ENCODE measurements at places on chromosomes 11 and 22. TPM values are rescaled to one million over a fixed set of nuclear protein-coding genes. Genes with fewer than 3 reads are reported as not detected.

Gene PATE4
- total RNA-seq: not detected

Gene KRTAP5-8
- total RNA-seq: not detected

Gene KRTAP5-9
- total RNA-seq: not detected

Gene ENTHD1
- total RNA-seq: 0.34 TPM

Gene CDC45
- total RNA-seq: 111 TPM

Gene KDM4E
- not detected for total RNA-seq

Gene PLAAT5
- 0.29 TPM for total RNA-seq

Gene OR2AG1
- not detected for total RNA-seq

Gene NTM
- not detected for total RNA-seq

Gene ADORA2A
- 42.9 TPM for total RNA-seq

Gene OR4D5
- total RNA-seq: not detected

DNA sequence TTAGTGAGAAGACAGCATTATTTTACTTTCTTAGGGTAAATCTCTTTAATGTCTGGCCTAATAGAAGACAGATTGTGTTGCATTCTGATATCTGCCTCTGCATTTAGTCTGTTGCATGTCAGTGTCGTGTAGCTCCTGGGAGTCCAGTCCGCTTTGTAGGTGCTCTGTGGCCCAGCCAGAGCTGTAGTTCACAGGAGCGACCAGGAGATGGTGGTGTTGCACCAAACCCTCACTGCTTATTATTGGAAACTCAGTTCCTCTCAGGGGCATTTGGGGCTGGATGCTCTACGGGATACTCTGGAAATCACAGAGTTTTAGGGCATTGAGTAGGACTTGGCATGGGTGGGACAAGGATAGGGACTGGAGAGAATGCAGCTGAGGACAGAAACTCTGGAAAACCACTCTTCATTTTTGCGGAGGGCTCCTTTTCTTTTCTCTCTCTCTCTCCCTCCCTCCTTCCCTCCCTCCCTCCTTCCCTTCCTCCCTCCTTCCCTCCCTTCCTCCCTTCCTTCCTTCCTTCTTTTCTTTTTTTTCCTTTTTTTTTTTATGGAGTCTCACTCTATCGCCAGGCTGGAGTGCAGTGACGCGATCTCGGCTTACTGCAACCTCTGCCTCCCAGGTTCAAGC lies 21.7 kb downstream of the MIAT start:
- peak overlapping the region; percentile 74 for H3K27ac ChIP-seq
- no peak overlapping the region for H3K4me3 ChIP-seq
- H3K36me3 ChIP-seq: peaks cover 39% of the 10 kb centered on the region
- H3K4me1 ChIP-seq: peaks cover 54% of the 10 kb centered on the region
- peak; percentile 84 for DNase-seq

DNA sequence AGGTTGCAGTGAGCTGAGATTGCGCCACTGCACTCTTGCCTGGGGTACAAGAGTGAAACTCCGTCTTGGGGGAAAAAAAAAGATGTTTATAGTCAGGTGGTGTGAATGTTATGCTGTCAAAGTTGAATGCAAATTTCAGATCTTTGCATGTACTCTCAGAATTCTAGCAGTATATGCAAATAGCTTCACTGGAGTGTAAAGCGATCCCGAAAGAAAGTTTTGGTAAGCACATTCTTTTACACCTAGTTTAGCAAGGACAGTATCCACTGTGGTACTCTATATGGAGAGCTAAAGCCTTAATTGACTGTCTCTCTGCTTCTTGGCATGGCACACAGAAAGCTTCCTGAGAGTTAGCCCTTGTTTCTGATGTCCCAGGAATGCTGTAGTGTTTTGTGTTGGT lies 4.0 kb downstream of the JAM3 start:
- no peak overlapping the region for H3K4me3 ChIP-seq
- no peak for DNase-seq
- peaks cover 31% of the 10 kb centered on the region for H3K4me1 ChIP-seq
- peaks cover 1% of the 10 kb centered on the region for H3K27me3 ChIP-seq
- H3K27ac ChIP-seq: no peak overlapping the region
- H3K36me3 ChIP-seq: peaks cover 2% of the 10 kb centered on the region

DNA sequence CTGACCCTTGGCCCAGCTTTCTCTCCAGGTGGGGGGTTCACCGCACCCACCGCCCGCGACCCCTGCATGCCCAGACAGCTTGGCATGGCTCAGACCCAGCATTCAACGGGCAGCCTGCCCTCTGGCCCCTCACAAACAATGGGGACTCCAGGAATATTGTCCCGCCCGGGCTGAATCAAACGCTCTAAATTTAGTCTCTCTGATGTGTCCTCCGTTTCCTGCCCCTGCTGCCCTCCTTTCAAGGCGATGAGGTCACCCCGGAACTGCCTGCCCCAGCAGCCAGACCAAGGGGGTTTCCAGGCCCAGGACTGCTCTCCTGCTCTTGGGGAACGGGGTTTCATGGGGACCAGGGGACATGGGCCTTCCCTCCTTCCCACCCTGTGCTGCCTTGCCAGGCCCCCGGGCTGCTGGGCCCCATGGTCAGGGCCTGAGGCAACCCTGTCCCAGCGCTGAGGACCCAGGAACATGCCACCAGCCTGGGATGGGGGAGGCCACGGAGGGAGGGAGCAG lies 10.1 kb upstream of the PDGFB start:
- no peaks in the 10 kb centered on the region for H3K36me3 ChIP-seq
- H3K27me3 ChIP-seq: peaks cover 16% of the 10 kb centered on the region
- H3K27ac ChIP-seq: peak overlapping the region; percentile 88
- H3K4me3 ChIP-seq: peak overlapping the region; percentile 46
- peak; percentile 79 for DNase-seq
- H3K4me1 ChIP-seq: peaks cover 28% of the 10 kb centered on the region

DNA sequence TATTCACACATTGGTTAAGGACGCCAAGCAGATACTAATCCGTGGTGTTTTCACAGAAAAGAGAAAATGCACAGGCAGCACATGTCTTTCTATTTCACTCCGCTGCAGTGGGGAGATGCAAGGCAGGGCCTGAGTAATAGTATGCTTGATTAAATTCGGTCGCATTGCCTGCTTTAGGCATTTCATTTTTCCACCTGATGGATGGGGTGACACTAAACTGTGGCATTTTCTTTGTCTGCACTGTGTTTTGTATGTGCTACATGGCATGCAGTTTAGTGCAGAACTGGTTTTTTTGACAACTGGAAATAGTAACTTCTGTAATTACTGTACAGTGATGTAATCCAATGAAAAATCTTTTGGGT lies 94.9 kb downstream of the SLC17A6 start:
- peaks cover 7% of the 10 kb centered on the region for H3K4me1 ChIP-seq
- peaks cover 27% of the 10 kb centered on the region for H3K27me3 ChIP-seq
- DNase-seq: no peak
- no peak overlapping the region for H3K27ac ChIP-seq
- no peaks in the 10 kb centered on the region for H3K36me3 ChIP-seq

DNA sequence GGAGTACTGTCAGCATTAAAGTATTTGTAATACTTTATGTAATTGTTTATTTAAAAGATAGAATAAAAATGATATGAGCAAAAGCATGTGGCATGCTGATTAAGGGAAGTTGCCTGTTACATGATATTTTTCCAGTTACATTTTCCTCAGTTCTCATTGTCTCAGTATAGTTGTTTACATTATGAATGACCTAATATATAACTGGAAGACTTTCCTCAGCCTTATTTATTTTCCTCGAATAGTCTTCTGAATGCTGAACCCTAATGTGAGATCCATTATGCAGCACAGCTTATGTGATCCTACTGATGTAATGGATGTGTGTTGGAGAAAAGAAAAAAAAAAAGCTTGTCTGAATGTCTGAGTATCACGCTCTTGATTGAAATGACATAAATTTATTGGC lies 95.5 kb downstream of the LUZP2 start:
- no peaks in the 10 kb centered on the region for H3K27me3 ChIP-seq
- H3K27ac ChIP-seq: no peak overlapping the region
- no peak overlapping the region for H3K4me3 ChIP-seq
- H3K36me3 ChIP-seq: no peaks in the 10 kb centered on the region
- DNase-seq: no peak

DNA sequence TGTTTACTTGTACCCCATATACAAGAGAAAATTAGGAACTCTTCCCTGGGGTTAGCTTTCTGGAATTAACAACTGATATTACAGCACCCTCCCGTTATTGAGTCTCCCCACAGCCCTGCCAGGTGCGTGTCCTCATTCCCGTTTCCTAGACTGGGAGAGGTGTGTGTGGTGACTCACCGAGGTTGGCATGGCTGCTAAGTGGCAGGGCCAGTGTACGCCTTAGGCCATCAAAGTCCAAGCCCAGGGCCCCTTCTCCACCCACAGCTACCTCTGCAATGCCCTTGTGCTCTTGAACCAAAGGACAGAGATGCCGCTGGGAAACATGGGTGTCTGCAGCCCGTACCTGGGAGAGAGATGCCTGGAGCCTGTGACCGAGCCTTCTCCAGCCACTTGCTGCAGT lies 12.3 kb downstream of the IFT27 start:
- H3K27ac ChIP-seq: no peak overlapping the region
- peaks cover 3% of the 10 kb centered on the region for H3K4me1 ChIP-seq
- H3K36me3 ChIP-seq: peaks cover 2% of the 10 kb centered on the region
- no peak overlapping the region for H3K4me3 ChIP-seq

GRCh38 chr11:19199771-19200170 lies 2.0 kb downstream of the CSRP3 start:
- H3K36me3 ChIP-seq: no peaks in the 10 kb centered on the region
- no peaks in the 10 kb centered on the region for H3K4me1 ChIP-seq
- peaks cover 5% of the 10 kb centered on the region for H3K27me3 ChIP-seq
- no peak overlapping the region for H3K4me3 ChIP-seq

GRCh38 chr22:47280301-47280700 lies 517.9 kb downstream of the TBC1D22A start:
- peaks cover 3% of the 10 kb centered on the region for H3K27me3 ChIP-seq
- H3K36me3 ChIP-seq: no peaks in the 10 kb centered on the region
- no peak overlapping the region for H3K27ac ChIP-seq
- H3K4me1 ChIP-seq: no peaks in the 10 kb centered on the region
- H3K4me3 ChIP-seq: no peak overlapping the region
- no peak for DNase-seq

DNA sequence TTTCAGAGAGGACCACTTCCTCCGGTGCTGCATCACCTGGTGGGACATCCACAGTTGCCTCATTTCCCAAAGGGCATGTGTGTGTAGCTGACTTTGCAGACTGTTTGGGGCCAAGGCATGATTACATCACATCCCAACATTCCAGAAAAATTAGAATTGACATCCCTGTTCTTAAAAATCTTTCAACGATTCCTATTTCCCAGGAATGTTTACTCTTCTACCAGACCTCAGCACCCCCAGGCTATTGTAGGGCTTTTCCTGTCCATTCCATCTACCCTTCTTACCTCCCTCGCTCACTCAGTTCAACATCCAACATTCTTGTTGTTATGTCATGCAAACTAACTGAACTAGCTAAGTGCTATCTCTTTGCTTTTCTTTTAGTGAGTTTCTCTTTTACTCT lies 37.3 kb downstream of the PIWIL4 start:
- no peaks in the 10 kb centered on the region for H3K4me1 ChIP-seq
- no peaks in the 10 kb centered on the region for H3K36me3 ChIP-seq
- DNase-seq: no peak
- no peaks in the 10 kb centered on the region for H3K27me3 ChIP-seq
- H3K27ac ChIP-seq: no peak overlapping the region

DNA sequence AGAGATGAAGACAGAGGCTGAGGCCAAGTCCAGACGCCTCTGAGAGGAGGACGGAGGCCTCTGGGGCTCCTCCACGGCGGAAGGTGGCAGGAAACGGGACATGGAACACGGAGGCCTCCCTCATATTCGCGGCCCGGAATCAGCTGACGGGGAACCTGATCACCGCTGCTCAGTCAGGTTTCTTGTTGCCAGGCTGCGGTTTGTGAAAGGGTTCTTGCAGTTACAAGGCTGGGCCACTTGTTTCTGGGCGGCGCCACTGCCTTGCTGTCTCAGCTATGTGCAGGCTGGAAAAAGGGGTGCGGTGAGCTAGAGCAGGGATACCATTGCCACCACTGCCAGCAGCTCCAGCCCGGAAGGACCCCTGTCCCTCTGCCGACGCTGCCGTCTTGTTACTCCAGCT lies 10.0 kb upstream of the MMP1 start:
- no peak overlapping the region for H3K4me3 ChIP-seq
- H3K4me1 ChIP-seq: no peaks in the 10 kb centered on the region
- H3K27me3 ChIP-seq: peaks cover 9% of the 10 kb centered on the region
- no peaks in the 10 kb centered on the region for H3K36me3 ChIP-seq
- DNase-seq: peak; percentile 21
- H3K27ac ChIP-seq: no peak overlapping the region

DNA sequence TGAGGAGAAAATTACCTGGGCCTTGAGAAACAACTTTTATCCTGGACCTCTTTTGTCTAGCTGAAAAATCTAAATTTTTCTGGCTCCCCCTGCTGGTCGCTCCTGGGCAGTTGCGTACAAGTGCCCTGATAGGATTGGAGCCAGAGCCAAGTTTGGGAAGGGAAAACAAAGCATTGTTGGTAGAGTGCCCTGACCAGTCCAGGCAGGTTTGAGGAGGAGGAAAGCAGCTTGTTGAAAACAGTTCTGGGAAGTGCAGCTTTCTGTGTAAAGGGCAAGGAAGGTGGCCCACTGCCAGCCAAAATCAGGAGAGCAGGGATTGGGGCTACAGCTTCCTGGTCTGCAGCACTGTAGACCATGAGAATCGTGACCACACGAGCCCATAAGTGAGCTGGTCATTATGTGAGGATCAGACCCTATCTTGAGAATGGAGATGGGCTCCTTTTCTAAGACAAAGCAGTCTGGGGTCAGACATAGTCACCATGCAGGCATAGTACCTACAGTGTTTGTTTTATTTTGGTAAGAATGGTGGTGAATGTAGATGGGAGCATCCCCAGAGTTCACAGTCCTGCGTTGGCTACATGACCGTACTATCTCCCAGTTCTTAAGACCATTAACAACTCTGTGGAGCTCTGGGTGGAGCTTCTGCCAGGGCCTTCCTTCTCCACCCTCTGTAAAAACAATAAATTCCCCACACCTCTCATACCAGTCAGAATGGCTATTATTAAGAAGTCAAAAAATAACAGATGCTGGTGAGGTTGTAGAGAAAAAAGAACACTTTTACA lies 21.3 kb upstream of the PIK3IP1 start:
- H3K4me1 ChIP-seq: peaks cover 10% of the 10 kb centered on the region
- no peak overlapping the region for H3K27ac ChIP-seq
- H3K36me3 ChIP-seq: peaks cover 9% of the 10 kb centered on the region
- no peak overlapping the region for H3K4me3 ChIP-seq
- no peaks in the 10 kb centered on the region for H3K27me3 ChIP-seq
- peak; percentile 80 for DNase-seq

GRCh38 chr11:70574725-70575347 lies 176.5 kb downstream of the CTTN start:
- H3K4me3 ChIP-seq: no peak overlapping the region
- no peak overlapping the region for H3K27ac ChIP-seq
- H3K36me3 ChIP-seq: no peaks in the 10 kb centered on the region
- H3K4me1 ChIP-seq: no peaks in the 10 kb centered on the region

GRCh38 chr22:49699476-49699875 lies 128.2 kb downstream of the BRD1 start:
- H3K36me3 ChIP-seq: no peaks in the 10 kb centered on the region
- no peak overlapping the region for H3K27ac ChIP-seq
- H3K4me1 ChIP-seq: no peaks in the 10 kb centered on the region
- no peak for DNase-seq
- no peak overlapping the region for H3K4me3 ChIP-seq
- peaks cover 11% of the 10 kb centered on the region for H3K27me3 ChIP-seq

DNA sequence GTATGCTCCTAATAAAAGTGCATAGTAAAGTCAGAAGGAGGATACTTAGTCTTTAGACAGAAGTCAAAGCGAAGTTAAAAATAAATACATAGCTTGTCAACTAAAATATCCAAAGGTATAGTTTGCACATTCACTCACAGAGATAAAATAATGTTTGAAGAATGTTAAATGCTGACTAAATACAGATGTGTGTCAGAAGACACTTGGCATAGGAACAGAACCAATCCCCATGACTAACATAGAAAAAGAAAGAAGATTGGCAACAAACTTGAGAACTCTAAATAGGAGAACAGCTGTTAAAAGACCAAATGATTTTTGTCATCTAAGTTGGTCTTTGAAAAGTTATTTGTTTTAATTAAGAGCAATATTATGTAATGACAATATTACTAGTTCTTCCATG lies 1172.1 kb upstream of the RAG2 start:
- H3K27ac ChIP-seq: no peak overlapping the region
- H3K4me1 ChIP-seq: no peaks in the 10 kb centered on the region
- H3K4me3 ChIP-seq: no peak overlapping the region
- no peaks in the 10 kb centered on the region for H3K27me3 ChIP-seq

Measured in activated CD8-positive, alpha-beta T cell treated with anti-CD3 and anti-CD28 coated beads for 36 hours (primary cell).